CD4-positive, alpha-beta T cell treated with Interferon alpha-2 for 1 hour (primary cell): ENCODE measurements at places on chromosomes 7 and 10.
A peak's percentile ranks its signal among the peaks of the same experiment; 100 is the strongest.

GRCh38 chr10:44261710-44262455 is 123.0 kb downstream of the CXCL12 start:
- no peak for DNase-seq

DNA sequence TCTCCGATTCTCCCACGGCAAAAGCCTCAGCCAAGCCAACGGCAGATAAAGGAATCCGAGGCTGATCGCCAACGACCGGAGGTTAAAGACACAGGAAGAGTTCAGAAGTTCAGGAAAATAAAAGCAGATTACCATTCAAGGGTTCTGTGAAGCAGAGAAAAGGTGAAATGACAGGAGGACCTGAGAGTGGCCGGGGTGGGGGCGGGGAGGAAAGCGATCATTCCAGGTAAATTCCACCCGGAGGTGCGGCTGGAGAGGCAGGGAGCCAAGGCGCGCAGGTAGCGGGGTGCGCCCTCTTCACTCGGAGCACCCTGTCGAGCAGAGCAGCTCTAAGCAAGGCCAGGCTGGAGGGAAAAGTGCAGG is 35.3 kb upstream of the SEPHS1 start:
- no peak for DNase-seq

DNA sequence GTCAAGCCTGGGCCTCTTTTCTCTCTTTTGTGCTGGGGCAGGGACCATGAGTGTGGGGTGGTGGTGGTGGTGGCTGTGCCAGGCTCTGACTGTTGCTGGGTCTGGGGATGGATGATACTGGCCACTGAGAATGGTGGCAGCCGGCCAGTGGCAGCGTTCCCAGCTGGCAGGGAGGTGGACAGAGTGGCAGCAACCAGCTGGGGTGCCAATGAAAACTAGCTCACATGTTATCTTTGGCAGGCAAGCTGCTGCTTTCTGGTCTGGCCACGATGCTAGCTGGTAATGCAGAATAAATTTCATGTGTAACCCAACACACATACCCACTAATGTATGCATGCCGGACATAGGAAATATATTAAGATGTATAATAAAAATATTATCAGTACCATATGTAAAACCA is 95.0 kb upstream of the SLC26A5 start:
- DNase-seq, result no peak

DNA sequence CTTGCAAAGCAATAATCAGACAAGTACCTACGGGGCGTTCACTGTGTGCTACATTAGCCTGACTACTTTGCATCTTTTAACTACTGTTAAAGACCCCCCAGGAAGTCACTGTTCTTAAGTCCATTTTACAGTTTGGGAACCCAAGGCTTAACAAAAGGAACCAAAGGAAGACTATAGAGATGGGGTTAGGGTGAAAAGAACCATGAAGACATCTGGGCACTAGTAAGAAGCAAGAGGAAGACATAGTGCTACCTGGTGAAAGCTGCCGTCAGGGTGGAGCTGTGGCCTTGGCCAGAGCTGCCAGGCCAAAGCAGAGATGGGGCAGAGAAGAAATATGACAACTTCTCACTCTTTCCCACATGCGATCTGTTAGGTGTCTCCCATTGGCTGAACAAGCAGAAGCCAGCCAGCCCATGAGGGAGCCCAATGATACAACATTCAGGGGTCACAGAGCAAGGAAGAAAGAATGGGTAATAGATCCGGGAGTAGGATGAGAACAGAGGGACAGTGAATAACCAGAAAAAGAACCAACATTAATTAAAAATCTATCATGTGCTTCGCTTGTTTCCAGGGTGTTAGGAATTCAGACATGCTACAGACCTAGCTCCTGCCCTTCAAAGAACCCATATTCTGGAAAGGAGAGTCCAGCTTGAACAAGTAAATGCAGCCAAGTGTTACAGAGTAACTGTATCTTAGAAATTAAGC is 85.4 kb downstream of the ARID5B start:
- DNase-seq, result no peak

DNA sequence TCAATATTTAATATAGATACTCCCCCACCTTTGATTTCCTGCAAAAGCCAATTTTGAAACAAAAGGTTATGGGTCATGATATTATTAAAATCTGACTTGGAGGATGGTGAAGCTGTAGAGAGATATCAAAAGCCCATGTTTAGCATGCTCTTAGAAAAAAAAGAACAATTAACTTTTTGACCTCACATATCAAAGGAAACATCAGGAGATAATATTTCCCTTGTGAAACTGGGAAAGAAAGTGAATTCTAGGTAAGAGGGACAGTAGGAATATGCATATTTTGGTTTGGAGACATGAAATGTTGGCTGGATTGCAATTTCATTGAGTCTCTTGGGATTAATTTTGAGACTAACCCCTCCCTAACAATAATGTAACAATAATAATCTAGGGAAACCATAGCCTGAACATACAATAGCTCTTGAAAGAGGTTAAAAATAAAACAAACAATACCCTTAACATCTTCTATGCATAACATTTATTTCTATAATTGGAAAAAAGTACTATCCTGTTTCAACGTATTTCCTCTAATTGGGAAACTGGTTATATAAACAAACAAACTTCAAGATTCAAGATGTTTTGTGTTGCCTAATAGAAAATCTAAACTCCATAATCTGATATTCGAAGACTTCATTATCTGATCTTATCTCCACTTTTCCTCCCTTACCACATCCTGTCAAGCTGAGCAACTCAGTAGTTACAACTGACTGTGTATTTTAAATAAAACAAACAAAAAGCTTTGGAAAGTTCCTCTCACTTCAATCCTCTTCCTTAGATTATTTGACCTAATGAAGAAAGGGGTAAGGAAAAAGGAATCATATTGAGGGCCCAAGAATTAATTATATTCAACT is 14.8 kb downstream of the TMEM26 start:
- no peak for DNase-seq

DNA sequence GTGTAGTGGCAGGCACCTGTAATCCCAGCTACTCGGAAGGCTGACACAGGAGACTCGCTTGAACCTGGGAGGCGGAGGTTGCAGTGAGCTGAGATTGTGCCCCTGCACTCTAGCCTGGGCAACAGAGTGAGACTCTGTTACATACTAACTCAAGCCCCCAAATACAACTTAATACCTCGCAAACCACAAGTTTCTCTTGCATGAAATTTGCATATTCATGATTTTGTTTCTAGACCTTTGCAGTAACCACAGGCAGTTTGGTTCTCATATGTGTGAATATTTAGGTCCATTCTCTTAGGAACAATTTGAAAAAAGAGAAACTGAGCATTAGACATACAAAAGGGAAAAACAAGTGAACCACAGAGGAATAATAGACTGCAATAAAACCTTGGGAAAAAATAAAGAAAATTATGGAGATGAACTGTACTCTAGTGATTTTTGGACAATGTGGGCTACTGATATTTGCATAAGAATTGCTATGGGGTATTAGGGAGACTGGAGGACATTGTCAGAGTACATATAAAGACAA is 77.0 kb downstream of the ZNF277 start:
- no peak for DNase-seq

GRCh38 chr10:72320676-72321247 is 34.0 kb downstream of the DNAJB12 start:
- DNase-seq, result peak; percentile 57

GRCh38 chr7:14196555-14196954 is 207.1 kb upstream of the ETV1 start:
- DNase-seq, result no peak

DNA sequence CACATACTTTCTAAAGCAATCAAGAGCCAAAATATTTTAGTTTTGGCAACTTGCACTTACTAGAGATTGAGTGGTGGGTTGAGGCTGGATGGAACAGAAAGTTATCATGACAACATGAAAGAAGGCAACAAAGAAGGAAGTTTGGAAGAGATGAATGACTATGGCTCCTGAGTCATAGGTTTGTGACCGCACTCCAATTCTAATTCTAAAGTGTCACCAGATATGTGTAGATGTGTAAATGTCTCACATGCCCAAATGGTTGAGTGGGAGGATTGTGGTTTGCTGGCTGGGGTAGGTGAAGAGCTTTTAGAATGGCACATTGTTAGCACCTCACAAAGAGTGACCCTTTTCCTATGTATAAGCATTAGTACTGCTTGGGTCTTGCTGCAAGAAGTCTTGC is 20.2 kb downstream of the TAS2R16 start:
- DNase-seq, result no peak

DNA sequence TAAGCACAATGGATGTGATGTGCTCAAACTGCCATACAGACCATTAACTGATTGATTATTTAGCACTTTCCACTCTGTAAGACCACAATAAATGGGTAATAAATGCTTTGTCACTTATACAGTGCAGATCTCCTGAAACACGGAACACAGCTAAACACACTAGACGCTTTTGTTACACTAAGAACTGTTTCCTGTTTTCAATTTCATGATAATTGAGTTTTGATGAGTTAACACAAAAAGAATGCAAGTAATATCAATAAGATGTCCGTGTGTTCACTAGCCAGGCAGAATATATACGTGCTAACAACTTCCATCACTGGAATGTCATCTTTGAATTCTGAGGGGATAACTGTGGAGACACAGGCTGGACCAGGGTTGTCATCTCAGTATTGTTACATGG is 178.8 kb downstream of the SKAP2 start:
- no peak for DNase-seq

- DNase-seq, result no peak
These were observed 207.6 kb upstream of the TMEM72 start for GRCh38 chr10:44703241-44704155.

DNA sequence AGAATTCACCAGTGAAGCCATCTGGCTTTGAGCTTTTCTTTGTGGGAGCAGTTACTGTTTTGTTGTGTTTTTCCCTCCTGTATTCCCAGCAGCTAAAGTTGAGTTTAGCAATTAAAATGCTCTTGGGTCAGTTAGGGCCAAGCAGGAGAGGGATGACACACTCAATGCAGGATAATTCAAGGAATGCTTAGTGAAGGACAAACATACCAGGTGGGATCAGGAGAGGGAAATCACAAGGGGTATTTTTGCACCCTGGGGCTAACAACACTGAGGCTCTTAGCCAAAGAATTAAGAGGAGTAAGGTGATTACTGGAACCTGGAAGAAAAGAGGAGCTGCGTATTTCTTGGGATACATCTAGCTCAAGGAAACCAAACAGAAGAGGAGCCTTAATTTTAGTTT is 82.4 kb upstream of the KCND2 start:
- no peak for DNase-seq

DNA sequence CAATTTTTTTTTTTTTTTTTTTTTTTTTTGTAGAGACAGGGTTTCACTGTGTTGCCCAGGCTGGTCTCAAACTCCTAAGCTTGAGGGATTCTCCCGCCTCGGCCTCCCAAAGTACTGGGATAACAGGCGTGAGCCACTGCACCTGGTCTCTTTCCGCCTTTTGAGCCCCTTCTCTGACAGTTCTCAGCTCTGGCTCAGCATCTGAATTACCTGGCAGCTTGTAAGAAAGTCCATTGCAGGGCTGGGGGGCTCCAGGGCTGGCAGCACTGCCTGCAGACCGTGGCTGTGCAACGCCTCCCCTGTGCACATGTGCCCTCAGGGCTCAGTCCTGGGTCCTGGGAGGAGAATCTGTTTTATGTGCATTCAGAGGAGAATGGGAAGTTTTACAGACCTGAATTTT is 37.6 kb downstream of the VWA2 start:
- no peak for DNase-seq

DNA sequence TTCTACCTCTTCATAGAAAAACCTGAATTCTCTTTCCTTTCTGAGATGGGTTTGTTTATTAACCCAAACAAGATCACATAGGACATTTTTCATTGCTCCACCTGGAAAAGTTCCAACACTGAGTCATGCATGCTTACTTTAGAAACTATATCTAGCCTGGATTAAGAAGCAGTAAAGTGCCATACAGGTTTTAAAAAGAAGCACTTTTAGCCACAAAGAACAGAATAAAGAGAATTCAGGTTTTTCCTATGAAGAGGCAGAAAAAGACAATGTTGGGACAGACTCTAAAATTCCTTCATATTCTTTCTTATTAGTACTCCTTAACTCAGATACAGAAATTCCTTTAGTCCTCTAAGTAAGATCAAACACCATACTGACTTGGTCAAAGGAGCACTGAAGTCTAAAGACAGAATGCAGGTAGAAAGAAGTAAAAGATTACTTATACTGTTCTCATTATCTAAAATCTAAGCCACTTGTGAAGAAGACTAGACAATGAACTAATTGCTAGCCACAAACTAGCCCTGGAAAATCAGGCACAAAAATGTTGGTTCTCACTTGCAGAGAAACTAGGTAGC is 241.3 kb downstream of the ANK3 start:
- DNase-seq, result no peak

DNA sequence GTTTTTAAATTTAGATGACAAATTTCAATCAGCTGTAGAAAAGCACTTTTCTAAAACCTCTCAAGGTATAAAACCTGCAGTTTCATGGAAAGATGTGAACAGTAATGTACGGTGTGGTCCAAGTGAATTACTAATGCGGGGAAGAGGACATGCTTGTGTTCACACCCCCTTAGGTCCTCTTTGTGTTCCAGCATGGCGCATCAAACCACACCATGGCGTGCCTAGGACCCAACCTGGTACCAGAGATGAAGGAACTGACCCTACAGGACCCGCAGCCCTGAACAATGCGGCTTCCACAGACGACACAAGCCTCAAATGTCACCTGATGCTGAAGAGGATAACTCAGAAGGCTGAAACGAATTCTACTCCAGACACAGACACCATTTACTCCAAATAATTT is 81.3 kb upstream of the GPR22 start:
- DNase-seq, result no peak

GRCh38 chr7:144085978-144086377 is at the start of gene OR2A12:
Gene OR2A12 (plus strand): TSS chr7:144086278. CDS start chr7:144095108, 8,830 bp downstream.
- DNase-seq, result no peak

- DNase-seq, result no peak
These were observed 717.1 kb upstream of the LRRN3 start for GRCh38 chr7:110373859-110374258.

DNA sequence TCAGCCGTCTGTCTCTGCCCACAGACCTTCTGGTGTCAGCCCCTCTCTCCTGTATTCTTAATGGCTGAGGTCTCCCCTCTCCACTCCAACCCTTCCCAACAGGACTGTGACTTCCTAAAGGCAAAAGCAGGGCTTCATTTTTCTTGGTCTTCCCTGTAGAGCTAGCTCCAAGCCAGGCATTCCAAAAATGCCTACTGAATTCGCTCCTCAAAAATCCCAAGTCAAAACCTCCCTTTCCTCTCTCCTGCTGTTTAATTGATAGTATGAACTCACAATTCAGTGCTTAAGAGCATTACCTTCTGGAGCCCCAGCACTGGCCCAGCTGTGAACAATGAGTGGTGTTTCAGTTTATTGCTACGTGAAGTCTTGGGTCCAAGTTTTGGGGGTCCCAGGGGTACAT is 628.4 kb downstream of the PARD3 start:
- DNase-seq, result no peak

GRCh38 chr7:150850273-150850672 is 2.0 kb upstream of the AOC1 start:
- no peak for DNase-seq

DNA sequence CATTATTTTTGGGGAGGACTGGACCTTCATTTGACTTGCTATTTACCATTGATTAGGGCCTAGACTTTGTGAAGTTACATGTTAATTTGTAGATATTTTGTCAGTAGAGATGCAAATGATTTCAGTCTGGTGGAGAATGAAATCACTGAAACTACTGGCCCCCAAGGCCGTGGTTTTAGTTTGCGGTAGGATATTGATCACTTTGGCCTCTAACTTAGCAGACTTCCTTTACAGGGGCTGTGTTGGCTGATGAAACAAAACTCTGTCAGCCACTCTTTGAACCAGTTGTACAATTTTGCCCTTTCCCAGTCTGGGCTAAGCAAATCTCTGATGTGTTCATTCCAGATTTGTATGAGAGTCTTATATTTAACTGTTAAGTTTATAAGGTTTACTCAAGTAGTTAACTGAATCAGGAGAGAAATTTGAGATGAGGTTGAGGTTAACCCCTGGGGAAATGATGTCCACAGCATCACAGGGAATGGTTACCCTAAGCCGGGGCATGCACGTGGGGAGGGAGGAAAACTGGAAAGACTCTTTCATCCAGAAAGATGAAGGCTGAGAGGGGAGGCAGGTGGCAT is 105.7 kb upstream of the INSIG1 start:
- no peak for DNase-seq
